ENCODE measurements at places on chromosomes 6 and 20. TPM values are rescaled to one million over a fixed set of nuclear protein-coding genes. Genes with fewer than 3 reads are reported as not detected.

The BNIP5 gene
- polyA plus RNA-seq, result 0.12 TPM

The MLN gene
- not detected for polyA plus RNA-seq

The LINC00237 gene
- polyA plus RNA-seq, result not detected

The GTPBP2 gene
- polyA plus RNA-seq, result 43.8 TPM

The PRICKLE4 gene
- polyA plus RNA-seq, result 6.9 TPM

The MUCL3 gene
- not detected for polyA plus RNA-seq

The SLC17A9 gene
- 0.78 TPM for polyA plus RNA-seq

The KHDC1L gene
- polyA plus RNA-seq, result not detected

The BPIFB2 gene
- not detected for polyA plus RNA-seq

The CST3 gene
- 88.8 TPM for polyA plus RNA-seq

The ME1 gene
- polyA plus RNA-seq, result not detected
